GM23338 (cell line): ENCODE measurements at places on chromosomes 12 and 14. TPM values are rescaled to one million over a fixed set of nuclear protein-coding genes. Genes with fewer than 3 reads are reported as not detected.

DNA sequence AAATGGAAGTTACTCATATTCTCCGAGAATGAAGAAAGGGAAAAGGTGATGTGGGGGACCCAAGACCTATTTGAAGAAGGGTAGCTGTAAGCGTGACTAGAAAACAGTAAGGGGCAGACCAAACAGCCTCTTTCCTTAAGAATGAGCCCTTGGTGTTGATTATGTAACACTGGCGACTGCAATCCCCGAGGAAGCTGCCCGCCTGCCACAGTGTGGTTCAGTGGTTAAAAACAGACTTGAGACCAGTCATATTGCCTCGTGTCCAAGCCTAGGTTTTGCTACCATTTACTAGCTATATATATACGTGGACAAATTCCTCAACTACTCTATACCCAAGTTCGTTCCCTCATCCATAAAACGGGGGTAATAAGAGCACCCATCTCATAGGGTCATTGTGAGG is 49.1 kb downstream of the SSPN start:
- H3K36me3 ChIP-seq, result no peaks in the 10 kb centered on the region
- no peak overlapping the region for H3K27ac ChIP-seq
- no peak overlapping the region for H3K4me3 ChIP-seq
- DNase-seq, result no peak

- DNase-seq, result no peak
- H3K27me3 ChIP-seq, result peaks cover 7% of the 10 kb centered on the region
- no peak overlapping the region for H3K4me3 ChIP-seq
- no peaks in the 10 kb centered on the region for H3K36me3 ChIP-seq
- H3K4me1 ChIP-seq, result no peaks in the 10 kb centered on the region
- no peak overlapping the region for H3K27ac ChIP-seq
Measured at GRCh38 chr14:102916347-102917055, 6.0 kb upstream of the AMN start.

DNA sequence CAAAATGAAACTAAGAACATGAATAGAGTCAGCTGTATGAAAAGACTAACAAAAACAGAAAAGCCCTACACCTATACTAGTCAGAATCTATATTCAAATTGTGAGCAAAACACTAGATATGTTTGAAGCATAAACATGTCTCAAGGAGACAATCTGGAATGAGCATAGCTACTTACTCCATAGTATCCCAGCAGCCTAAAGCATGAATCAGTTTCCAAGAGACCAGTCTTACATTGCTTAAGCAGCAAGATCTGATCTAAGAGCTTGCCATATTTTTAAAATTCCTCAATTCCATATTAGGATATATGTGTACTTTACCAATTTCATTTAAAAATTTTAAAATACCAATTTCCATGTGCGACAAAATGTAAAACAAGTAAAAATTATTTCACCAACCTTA is 7.7 kb downstream of the CAPS2 start:
- no peak overlapping the region for H3K27ac ChIP-seq
- DNase-seq, result no peak
- H3K4me3 ChIP-seq, result no peak overlapping the region
- no peaks in the 10 kb centered on the region for H3K4me1 ChIP-seq
- no peaks in the 10 kb centered on the region for H3K36me3 ChIP-seq

GRCh38 chr14:103856105-103856504 is 8.7 kb upstream of the PPP1R13B start:
- H3K27me3 ChIP-seq, result no peaks in the 10 kb centered on the region
- H3K36me3 ChIP-seq, result no peaks in the 10 kb centered on the region
- H3K4me3 ChIP-seq, result no peak overlapping the region

DNA sequence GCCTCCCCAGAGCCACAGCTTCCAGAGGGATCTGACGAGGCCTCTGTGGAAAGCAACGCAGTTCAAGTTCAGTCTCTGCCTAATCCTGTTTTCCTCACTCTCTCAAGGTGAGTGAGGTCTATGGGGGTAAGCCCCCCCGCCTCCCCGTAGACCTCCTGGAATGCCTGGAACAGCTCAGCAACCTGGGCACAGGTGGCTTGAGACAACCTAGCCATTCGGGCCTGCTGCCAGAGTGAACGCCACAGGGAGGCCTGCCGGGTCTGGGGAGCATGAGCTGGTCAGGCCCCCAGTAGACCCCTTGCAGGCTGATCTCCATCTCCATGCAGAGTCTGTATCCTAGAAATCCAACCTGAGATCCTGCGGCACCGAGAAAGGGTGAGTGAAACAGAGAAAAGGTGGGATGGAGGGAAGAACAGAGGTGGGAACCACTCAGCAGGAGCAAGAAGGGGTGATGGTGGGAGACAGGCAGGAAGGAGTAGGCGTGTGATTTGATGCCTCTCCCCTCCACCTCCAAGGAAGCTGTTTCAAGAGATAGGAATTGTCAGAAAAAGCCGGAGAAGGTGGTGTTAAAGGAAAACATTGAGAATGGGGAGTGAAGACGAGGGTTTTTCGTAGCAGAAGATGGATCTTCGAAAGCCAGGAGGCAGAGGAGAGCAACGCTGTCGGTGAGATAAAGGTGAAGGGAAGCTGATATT is 123.1 kb upstream of the PRMT8 start:
- H3K27me3 ChIP-seq, result peaks cover 36% of the 10 kb centered on the region
- DNase-seq, result no peak
- no peak overlapping the region for H3K4me3 ChIP-seq

- no peak overlapping the region for H3K27ac ChIP-seq
- no peaks in the 10 kb centered on the region for H3K27me3 ChIP-seq
- H3K4me1 ChIP-seq, result peaks cover 4% of the 10 kb centered on the region; the same call in 1 of the 2 replicates
- no peaks in the 10 kb centered on the region for H3K36me3 ChIP-seq
- DNase-seq, result no peak
Measured at GRCh38 chr12:84638811-84639368, 273.7 kb downstream of the SLC6A15 start.

GRCh38 chr12:45966486-45966885 is 23.9 kb downstream of the SCAF11 start:
- H3K4me3 ChIP-seq, result no peak overlapping the region
- peak; percentile 18 for DNase-seq
- H3K36me3 ChIP-seq, result no peaks in the 10 kb centered on the region
- H3K27ac ChIP-seq, result no peak overlapping the region; the same call in 1 of the 2 replicates

- H3K4me1 ChIP-seq, result no peaks in the 10 kb centered on the region
- H3K27ac ChIP-seq, result no peak overlapping the region
- H3K27me3 ChIP-seq, result no peaks in the 10 kb centered on the region
- no peak for DNase-seq
- no peak overlapping the region for H3K4me3 ChIP-seq
Measured at GRCh38 chr12:79299447-79300198, 391.1 kb downstream of the PAWR start.

GRCh38 chr14:20757965-20758364 is 10.2 kb upstream of the EDDM3B start:
- H3K36me3 ChIP-seq, result no peaks in the 10 kb centered on the region
- no peaks in the 10 kb centered on the region for H3K27me3 ChIP-seq
- 0 out of 2 replicates have a peak, but pooled peaks cover 5% of the 10 kb centered on the region for H3K4me1 ChIP-seq
- peak; percentile 68 for DNase-seq
- no peak overlapping the region for H3K27ac ChIP-seq

DNA sequence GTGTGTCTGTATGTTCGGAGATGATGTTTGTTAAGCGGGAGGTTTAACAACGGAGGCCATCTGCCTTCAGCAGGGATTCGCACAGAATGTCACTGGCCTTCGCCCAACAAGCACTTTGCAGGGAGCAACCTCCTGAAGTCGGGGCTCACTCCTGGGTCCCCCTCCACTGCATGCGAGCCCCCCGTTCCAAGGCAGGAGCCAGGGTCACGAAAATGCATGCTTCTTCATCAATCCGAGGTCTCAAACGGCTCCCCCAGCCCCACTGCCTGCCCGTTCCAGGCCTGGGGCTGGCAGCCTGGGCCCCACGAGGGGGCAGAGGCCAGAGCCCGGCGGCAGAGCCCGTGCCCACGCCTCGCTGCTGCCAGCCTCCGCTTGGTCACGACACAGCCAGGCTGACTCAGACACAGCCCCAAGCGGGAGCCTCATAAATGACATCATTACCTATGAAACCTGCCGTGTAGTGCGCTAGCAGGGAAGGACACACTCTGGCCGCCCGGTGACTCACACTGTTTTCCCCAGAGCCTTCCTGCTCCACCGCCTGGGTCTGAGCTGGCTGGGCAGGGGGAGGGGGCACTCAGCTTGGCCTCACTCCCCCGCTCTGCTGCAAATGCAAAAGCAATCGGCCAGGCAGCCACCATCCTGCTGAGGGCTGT is 169.5 kb upstream of the RTL1 start:
- H3K27me3 ChIP-seq, result peaks cover 8% of the 10 kb centered on the region
- no peak overlapping the region for H3K27ac ChIP-seq
- DNase-seq, result peak; percentile 80
- H3K4me3 ChIP-seq, result no peak overlapping the region
- H3K4me1 ChIP-seq, result peaks cover 26% of the 10 kb centered on the region

- no peak for DNase-seq
- H3K27ac ChIP-seq, result no peak overlapping the region
- H3K27me3 ChIP-seq, result no peaks in the 10 kb centered on the region
- H3K4me3 ChIP-seq, result no peak overlapping the region
Measured at GRCh38 chr12:86551146-86551571, 295.0 kb upstream of the MGAT4C start.

DNA sequence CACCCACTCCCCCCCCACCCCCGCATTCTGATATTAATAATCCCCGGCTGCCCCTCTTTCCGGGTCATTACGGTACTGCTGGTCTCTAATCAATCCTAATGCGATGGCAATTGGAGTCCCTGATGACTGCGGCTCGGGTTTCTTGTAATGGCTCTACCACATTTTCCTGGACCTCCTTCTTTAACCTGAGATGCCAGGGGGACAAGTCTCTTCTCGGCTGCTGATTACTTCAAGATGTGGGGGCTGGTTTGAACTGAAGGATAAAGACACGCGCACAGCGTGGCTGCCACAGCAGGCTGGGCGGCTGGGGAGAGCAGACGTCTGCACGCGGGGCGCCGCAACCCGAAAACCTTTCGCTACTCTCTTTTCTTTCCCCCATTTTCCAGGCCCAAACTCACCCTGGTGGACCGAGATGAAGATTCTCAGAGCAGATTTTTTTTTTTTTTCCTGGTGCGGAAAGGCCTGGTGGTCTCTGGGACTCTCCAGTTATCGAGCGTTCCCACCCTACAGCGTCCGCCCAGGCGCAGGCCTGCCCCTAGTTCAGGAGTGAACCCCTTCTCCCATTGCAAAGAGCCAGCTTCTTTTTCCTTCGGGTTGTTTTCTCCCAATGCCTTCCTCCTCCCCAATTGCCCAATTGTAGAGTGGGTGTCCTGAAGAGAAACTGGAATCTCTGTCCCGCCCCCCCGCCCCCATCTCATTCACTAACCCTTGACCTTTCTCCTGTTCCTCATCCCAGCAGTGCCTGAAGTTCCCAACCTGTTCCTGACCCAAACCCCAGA is 6.0 kb upstream of the SIX1 start:
- H3K4me3 ChIP-seq, result peak overlapping the region; percentile 72
- H3K4me1 ChIP-seq, result peaks cover 66% of the 10 kb centered on the region
- no peaks in the 10 kb centered on the region for H3K36me3 ChIP-seq
- H3K27me3 ChIP-seq, result peaks cover 100% of the 10 kb centered on the region

- H3K4me3 ChIP-seq, result no peak overlapping the region
- 0 out of 2 replicates have a peak, but pooled peaks cover 1% of the 10 kb centered on the region for H3K4me1 ChIP-seq
- H3K36me3 ChIP-seq, result peaks cover 15% of the 10 kb centered on the region; the same call in 1 of the 2 replicates
- DNase-seq, result no peak
- H3K27ac ChIP-seq, result no peak overlapping the region
- no peaks in the 10 kb centered on the region for H3K27me3 ChIP-seq
Measured at GRCh38 chr14:64937171-64937820, 5.2 kb downstream of the GPX2 start.

Gene PRB2
- not detected in 2 replicates for total RNA-seq

Gene OAS2
- total RNA-seq, result not detected in 2 replicates

Gene MYG1
- 65.0 and 66.5 TPM in 2 replicates for total RNA-seq

Gene CCND2
- total RNA-seq, result 208 and 224 TPM in 2 replicates

Gene PPP2R3C
- total RNA-seq, result 35.9 and 40.0 TPM in 2 replicates

Gene TPPP2
- not detected in 2 replicates for total RNA-seq

Gene GPR162
- 3.0 and 5.0 TPM in 2 replicates for total RNA-seq

Gene COCH
- total RNA-seq, result 20.6 and 23.3 TPM in 2 replicates

Gene FOXG1
- 0.10 and 0.12 TPM in 2 replicates for total RNA-seq
